ENCODE measurements at places on chromosomes 1 and 21.

DNA sequence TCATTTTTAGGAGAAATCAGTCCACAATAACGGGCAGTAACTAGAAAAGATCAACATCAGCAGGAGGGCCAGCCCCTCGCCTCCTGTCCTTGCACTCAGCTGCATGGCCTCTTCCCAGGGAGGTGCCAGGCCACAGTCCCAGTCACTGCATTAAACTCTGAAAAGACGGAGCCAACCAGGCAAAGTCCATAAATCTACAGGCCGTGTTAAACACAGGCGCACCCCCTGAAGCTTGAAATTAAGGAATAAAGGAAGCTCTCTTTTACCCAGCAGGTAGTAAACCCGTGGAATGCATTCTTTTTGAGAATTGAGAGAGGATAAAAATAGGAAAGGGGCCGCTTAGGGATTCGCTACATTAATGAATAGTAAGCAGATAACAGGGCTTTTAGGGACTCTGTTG is 18.4 kb downstream of the H6PD start:
- no peak for DNase-seq

- DNase-seq, result no peak
These were observed 17.3 kb downstream of the ODF2L start for GRCh38 chr1:86378813-86379212.

DNA sequence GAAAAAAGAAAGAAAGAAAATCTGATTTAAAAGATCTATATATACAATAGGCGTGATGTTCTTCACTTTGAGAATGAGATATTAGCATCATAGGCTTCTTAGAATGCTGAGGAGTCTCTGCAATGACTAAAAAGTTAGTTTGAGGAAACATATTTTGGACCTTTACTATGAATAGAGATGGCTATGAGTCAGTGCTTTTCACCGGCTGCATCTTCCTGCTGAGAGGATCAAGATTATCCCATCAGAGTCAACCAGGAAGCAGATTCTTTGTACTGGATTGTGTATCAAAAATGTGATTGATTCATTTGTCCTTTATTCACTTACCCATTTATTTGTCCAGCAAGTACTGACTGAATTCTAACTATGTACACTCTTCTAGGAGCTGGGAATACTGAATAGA is 144.2 kb downstream of the KCNK2 start:
- DNase-seq, result no peak

GRCh38 chr1:214075999-214076707 is 88.4 kb downstream of the PROX1 start:
- DNase-seq, result no peak

DNA sequence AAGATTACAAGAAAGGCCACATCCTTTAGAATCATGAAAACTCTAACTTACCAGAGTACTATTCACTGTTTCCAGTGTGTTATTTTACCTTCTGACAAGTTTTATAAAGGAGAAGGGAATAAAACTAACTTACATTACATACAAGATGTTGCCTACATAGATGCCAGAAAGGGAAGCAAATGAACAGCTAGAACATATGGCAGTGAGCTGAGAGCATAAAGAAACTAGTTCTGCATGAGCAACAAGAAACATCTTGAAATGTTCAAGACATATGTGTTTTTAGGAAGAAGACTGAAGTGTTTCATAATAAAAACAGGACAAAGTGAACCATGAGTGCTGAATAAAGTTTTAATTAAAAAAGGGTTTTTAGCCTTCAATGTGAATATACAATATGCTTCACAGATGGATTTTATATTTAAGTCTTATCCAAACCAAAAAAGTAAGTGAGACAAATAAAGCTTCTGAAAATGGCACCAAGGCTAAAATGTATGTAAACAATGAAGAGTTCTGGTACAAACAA is 39.4 kb downstream of the SLC5A9 start:
- no peak for DNase-seq

DNA sequence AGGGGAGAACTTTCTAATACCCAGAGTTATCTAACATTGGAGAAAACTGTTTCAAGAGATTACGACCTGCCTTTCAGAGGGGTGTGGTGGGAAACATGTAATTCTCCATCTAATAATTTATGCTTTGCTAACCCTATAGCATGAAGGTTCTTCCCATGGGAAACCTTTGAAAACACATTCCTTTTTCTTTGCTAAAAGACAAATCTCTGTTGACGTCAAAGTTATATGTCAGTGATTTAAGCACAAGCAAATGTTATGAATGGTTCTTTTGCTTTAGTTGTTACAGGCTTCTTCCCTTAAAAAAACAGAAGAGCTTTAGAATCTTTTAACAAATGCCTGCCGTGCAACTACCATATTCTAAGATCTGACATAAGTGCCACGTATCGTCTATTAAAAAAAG is 19.2 kb downstream of the FMO2 start:
- DNase-seq, result no peak

DNA sequence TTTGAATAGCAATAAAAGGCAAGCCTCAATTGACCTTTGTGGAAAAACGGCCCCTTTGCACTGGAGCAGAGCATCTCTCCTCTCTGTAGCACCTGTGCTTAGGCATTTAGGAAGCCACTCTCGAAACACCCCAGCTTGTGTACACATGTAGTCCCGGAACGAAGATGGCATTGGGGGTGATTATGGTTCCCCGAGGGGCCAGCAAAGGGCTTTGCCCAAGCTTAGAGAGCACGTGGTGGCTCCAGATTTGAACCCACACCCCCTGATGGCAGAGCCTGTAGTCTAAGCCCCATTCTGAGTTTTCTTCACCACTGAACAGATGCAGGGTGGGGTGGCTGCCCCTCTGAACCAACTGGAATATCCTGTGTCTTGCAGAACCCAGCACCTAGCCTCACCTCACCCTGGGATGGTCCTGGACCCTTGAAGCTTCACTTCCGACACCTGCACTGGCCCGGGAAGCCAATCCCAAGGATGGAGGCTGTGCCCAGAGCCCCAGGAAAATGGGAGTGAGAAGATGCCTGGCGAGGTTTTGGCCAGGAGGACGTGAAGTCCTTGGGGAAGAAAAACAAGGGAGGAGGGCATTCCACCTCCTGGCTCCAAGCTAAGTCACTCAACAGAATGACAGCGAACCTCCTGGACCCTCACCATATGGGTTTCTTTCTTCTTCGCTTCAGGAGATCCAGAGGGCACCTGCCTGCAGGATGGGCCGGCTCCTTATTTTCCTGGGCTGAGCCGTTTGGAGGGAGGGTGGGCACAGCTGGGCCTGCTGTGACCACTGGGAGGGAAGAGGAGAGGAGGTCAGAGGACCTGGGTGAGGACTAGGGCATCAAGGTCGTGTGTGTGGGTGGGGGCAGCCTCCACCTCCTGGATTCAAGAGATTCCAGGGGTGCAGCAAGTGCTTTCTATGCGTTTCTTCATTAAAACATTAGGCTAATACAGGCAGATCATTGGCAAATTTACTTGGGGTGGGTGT is 37.7 kb downstream of the IGFN1 start:
- DNase-seq, result no peak

DNA sequence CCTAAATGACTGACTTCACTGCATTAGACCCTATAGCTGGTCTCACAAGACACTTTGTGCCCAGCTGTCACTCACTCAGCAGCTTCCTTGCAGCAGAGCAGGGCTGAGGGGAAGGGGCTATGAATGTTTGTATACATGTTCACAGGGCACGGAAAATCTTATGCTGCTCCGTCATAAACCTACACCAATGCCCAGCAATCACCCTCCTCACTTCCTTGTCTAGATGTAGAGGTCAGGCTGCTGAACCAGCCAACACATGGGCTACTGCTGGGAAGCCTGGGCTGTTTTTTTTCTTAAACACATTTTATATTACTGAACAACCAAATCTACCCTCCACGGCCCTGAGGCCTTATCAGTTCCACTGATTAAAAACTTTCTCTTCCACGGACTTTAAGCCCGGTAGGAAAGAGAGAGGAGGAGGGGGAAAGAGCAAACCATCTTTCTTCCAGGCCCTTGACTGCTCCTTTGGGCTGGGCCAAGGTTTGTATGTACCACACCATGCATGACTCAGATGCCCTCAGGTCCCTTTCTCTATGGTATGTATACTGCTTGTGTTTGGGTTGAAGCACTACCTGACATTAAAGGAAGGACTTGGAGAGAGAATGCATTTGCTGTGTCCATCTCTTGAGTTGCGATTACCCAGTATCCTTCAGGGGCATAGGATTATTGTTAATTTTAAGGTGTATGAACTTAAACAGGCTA is 12.7 kb downstream of the MTFR1L start:
- DNase-seq, result no peak

GRCh38 chr1:234955107-234955731 is 173.4 kb downstream of the TOMM20 start:
- peak; percentile 59 for DNase-seq

- DNase-seq, result peak; percentile 76
These were observed 221.1 kb downstream of the NPHP4 start for GRCh38 chr1:5770981-5771765.

DNA sequence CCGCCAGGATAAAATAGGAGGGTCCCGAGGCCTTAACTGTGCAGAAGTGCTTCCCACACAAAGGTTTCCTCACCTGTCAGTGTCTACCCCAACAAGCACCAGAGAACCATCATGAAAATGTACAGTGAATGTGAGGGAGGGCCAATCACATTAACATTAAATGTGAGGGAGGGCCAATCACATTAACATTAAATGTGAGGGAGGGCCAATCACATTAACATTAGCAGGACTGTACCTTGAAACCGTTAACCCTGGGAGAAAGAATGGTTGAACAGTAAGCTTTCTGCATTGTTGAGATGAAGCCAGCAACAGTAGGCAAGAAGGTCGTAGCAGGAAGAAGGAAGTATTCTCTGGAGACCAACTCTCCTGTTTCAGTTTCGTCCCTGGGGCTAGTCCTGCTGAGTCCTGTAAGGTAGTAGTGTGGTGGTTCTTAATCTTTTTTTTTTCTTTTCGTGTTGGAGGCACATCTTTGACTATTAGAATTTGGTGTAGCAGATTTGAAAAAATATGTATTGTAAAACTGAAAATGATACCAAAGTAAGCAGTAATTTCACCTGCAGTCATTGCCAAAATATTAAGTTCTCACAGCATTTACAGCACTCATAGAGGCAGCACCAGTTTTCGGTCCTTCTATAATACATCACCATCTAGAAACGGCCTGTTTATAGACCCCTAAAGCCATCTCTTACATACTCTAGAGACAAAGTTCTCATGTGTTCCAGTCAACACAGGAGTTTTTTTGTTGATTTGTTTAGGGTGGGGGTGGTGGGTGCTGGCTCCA is 98.6 kb upstream of the PPP2R5A start:
- no peak for DNase-seq

DNA sequence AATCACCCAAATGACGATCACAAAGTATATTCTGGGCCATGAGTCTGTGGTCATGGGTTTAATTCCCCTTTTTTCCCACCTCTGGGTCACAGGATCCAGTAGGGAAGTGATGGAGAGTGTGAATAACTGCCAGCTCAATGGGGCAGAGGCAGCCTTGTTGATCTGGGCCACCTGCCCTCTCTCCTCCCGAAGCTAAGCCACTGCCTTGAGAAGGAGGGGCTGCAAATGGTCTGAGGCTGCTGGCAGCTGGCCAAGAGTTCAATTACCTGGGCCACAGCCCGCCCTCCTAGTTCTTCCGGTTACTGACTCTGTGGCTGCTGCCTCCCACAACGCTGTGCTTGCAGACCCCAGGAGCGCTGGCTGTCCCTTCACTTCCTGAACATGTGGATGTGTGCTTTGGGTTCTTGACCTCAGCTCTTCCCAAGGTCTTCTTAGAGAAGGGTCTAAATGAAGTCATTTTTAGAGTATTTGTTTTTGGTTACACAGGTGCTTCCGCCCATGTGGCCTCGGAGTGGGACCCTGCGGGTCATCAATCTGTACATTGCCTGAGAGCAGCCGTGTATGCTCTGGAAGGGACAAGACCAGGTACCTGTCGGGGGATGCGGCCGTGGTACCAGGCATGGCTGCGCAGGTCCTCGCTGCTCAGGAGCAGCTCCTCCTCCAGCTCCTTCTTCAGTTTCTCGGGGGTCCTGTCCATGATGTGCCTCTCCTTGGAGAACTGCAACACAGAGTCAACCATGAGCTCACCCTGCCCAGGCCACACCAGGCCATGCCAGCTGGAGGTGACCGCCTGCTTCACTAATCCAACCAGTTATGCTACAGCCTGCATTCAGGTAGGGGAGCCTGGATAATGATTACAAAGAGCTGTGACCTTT is 89.7 kb downstream of the BCAR3 start:
- DNase-seq, result peak; percentile 99

DNA sequence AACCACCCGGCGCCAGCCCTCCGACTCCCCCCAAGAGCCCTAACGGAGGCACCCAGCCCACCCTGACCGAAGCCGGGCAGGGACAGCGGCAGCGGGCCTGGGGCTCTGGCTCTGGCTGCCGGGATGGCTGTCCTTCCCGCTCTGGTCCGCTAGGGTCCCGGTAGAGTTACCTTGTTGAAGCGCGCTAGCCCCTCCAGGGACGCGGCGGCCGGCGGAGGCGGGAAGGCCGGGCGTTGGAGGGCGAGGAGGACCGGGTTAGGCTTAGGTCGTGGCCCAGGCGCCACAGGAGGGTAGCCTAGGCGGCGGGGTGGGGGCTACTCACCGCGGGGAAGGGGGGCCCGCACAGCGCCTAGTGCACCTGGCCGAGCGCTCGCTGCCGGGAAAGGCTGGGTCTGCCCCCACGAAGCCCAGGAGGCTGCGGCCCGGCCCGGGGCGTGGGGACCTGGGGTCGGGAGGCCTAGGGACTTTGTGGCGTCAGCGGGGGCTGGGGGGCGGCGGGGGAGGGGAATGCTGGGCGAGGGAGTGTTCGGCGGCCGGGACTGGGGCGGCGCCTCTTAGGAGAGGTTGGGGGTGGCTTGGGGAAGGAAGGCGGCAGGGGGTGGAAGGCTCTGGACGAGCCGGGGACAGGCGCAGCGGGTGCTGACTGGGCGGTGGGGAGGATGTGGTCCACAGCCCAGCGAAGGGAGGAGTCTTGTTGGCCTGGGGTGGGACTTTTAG is at the start of gene TRIM17:
TSS of gene TRIM17 (minus strand) at position 645 of the 717 bp plus-strand sequence. CDS start 1,789 bp downstream, outside the sequence.
- DNase-seq, result no peak

DNA sequence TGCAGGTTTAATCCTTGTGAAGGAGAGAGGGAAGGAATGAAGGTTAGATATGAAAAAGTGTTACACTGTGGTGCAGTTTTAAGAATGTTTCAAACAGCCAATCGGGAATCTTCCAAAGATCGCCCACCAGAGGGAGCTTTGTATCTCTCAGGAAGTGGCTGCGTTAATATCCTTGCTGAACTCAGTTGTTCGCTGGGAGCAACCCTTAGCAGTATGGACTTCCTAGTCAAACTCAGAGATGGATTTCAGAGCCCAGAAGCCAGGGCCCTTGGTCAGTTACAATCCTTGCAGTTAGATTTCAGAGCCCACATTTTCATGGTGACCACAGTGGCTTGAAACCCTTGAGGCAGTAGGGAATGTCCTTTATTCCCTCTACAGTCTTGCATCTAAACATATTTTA is 136.2 kb downstream of the NTNG1 start:
- peak; percentile 9 for DNase-seq

- DNase-seq, result peak; percentile 99
These were observed at the start of gene EPHA10 for GRCh38 chr1:37764888-37765441. EPHA10 (minus strand) TSS chr1:37765120; CDS start chr1:37765066, 54 bp downstream.
